GM13977 (cell line): ENCODE measurements at places on chromosomes 2 and 18.

DNA sequence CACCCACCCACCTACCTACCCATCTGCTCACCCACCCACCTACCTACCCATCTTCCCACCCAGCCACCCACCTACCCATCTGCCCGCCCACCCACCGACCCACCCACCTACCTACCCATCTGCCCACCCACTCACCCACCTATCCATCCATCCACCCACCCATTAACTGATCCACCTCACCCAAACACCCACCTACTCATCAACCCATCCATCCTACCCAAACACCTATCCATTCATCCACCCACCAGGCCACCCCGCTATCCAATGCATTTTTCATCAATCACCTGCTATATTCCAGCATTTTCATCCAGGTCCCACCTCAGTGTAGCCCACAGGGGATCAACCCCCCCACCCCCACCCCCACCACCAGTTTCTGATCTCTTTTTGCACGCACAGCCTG is 121.8 kb downstream of the GLI2 start:
- no peak for DNase-seq

- no peak for DNase-seq
These were observed 248.5 kb downstream of the TPGS2 start for GRCh38 chr18:36580266-36580665.

- no peak for DNase-seq
These were observed 1179.7 kb downstream of the DSC3 start for GRCh38 chr18:29862824-29863223.

DNA sequence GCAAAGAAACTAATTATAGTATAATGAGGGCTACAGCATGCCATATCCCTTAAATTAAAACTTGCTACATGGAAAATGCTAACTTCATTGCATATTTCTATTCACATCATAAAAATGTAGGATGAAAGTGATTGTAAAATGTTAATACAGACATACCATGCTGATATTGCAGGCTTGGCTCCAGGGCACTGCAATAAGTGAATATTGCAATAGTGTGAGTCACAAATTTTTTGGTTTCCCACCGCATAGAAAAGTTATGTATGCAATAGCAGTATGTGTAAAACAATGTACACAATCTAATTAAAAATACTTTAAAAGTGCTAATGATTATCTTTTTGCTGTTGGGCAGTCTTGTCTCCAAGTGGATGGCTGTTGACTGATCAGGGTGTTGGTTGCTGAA is 162.1 kb downstream of the CD8B2 start:
- DNase-seq, result no peak

GRCh38 chr2:126408671-126409070 is 247.3 kb upstream of the GYPC start:
- DNase-seq, result no peak

GRCh38 chr2:235521844-235522243 is 28.0 kb downstream of the AGAP1 start:
- DNase-seq, result no peak

DNA sequence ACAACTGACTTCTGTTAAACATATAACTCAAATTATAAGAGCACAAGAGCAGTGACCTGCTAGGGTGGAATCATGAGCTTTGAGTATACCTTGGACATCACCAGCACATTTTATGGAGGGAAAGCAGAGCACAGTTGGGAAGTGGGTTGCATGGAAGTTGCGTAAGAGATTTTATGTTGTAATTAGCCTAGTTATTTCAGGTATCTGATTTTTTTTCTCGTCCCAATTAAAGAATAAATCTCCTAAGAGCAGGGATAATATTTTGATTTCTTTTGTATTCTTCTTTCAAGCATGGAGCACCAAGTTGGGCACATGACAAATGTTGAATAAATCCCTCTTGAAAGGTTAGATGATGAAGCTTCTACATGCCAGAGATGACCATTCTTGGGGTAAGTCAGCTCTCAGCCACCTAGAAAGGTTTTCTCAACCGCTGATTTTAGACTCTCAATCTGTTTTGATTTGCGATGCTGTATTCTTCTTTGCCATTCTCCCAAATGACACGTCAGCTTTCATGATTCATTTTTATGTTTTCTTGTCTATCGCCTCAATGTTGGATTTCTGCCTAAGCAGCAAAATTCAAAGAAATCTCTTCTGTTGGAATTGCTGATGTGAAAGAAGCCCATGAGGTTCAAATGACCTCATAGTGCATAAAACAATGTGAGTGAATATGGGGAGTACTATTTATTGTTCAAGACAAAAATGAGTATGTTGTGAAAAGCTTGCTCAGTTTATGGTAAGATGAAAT is 15.3 kb upstream of the FN1 start:
- no peak for DNase-seq

DNA sequence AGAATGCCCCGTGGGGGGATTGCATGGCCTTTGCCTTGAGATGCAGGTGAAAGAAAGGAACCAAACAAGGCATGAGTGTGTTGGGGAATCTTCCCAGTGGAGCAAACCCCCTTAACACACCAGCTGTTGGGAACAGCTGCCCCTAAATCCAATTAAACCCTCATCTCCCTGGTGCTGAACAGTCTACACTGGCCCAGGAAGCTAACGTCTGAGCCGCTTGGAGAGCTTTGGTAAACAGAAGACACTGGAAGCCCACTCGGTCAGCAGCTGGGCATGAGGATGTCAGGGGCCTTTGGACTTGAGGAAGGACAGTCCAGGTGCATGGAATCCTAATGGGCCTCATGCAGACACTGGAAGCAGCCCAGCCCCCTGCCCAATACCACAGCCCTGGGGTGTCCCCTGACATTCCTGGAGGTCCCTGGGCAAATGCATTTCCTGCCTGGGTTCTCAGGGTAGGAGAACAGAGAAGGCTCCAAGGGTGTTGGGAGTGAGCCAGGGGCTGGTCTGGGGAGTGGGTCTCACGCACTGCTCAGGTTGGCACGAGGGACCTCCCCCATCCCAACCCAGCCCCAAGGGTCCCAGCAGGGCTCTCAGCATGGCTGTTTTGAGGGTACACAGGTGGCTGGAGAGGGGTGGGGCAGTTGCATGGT is 37.7 kb downstream of the GBX2 start:
- no peak for DNase-seq

DNA sequence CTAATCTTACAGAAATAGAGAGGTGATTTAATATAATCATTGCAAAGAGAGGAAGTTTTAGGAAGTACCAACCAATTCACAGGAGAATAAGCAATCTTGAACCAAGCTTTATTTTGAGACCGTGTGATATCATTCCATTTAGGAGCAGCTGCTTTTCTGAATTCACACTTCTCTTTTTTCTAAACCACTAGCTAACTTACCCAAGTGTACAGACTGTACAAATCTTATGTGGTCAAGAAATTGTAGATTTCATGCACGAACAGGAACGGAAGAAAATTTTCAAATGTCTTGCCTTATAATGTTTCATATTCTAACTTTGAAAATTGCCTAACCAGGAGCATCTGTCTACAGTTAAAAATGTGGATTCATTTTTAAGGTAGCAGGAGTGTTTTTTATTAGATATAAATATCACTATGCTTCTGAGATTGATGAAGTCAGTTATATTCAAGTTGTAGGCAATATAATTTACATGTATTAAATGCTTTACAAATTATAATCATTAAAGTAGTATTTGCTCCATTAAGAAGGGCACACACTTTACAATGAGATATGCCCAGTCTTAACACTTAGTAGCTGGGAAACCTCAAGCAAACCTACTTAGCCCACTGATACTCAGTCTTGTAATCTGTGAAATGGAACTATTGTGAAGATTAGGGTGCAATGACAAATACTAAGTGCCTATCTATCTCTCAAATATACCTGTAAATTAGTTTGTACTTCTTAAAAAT is 302.2 kb upstream of the STON1 start:
- DNase-seq, result peak; percentile 33

DNA sequence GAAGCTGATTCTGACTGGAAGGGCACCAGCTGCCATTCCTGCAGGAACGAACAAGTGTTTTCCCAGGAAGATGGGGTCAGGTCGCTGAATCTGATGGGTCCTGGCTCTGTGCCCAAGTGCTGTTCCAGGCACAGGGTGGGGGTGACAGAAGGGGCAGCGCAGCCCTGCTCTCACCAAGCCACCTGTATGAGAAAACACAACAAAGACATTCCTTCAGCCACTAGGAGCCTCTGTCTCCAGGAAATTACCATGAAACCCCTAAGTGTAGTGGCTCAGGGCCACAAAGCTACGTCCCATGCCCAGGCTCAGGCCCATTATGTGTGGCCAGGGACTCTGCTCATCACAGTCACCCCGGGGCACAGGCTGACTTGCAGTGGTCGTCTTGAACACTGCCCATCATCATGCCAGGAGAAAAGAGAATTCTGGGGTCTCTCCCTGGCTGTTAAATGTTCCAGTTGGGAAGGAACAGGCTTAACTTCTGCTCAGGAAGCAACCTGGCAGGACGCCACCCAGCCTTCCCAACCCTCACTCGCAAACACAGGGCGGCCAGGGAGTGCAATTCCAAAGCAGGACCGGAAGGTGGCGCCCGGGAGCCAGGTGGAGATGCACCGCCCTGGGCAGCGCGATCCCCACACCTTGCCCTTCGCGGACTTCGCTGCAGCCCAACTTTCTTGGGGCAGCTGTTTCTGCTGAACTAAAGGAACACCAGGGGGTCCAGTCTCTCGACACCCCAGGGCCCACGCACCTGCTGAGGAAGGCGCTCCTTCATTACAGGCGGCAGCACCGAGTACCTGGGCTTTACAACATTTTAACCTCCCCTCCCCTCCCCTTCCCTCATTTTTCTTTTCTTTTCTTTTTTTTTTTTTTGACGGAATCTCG is 11.0 kb upstream of the SFTPB start:
- DNase-seq, result peak; percentile 87

DNA sequence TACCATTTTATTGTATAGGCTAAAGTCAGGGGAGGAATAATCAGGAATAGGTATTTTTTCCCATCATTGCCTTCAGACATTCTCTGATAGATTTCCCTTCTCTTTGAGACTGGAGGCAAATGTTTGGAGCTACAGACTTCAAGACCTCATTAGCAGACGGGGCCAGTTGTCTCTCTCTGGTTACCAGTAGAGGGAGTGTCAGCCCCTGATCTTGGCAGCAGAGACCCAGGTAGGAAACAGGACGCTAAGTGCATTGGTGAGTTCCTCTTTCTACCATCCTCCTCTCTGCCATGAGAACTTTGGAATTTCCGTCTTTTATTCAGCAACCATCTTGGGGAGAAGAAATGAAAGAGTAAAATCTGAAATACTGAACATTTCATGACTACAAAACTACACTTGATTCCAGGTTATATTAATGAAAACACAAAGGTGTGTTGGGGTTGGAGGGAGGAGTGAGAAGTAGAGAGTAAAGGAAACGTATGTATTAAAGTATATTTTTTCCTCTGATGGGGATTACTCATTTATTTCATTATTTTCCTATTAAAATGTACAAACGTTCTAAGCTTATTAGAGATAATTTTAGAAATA is 186.2 kb upstream of the GCFC2 start:
- peak; percentile 59 for DNase-seq

GRCh38 chr2:198499539-198499938 is 695.1 kb downstream of the PLCL1 start:
- no peak for DNase-seq
